RWPE1 (cell line): ENCODE measurements at places on chromosomes 6 and 20.

DNA sequence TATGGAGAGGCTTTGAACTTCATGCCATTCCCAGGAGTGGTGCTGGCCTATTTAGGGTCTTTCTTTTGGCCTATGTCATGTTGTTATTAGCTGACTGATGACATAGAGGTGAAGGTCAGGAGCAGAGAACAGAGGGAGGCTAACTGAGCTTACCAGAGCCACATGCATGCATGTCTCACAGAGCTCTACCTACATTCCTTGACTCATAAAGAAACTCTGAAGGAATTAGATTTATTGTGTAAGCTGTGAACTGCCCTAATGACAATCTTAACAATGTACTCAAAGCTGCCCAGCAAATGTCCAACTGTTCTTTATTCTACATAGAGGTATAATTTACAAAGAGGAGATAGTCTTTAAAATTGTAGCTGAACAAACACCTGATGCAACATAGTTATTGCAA lies 192.7 kb upstream of the CNR1 start:
- DNase-seq = no peak

DNA sequence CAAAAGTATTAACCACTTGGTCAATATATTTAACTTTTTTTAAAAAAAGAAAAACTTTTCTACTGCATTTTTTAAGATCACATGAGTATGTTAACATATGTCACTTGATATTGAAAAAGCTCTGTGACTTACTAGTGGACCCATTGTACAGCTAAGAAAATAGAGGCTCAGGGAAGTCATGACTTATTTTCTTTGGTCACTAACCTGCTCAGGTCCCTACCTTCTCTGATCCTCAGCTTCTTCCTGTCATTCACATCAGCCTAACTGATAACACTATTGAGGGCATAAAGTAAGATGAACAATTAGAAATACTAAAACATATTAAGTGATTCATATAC lies 19.8 kb downstream of the AGPAT4 start:
- no peak for DNase-seq

DNA sequence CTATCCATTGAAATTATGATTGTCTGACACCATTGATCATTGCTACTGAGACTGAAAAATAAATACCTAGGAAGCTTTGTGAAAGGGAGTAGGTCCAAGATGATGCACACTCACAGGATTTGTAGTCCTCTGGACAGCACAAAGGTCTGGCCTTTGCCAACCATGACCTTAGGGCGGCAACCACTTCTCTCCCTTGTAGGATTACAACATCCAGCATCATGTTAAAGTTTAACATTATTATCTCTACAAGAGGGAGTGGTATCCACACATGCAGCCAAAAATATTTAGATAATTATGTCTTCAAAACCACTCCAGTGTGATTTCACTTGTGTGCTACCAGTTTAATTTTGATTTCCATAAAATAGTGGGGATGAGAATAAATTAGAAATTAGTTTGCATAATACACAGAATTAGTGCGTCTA lies 51.1 kb upstream of the NHSL1 start:
- no peak for DNase-seq

DNA sequence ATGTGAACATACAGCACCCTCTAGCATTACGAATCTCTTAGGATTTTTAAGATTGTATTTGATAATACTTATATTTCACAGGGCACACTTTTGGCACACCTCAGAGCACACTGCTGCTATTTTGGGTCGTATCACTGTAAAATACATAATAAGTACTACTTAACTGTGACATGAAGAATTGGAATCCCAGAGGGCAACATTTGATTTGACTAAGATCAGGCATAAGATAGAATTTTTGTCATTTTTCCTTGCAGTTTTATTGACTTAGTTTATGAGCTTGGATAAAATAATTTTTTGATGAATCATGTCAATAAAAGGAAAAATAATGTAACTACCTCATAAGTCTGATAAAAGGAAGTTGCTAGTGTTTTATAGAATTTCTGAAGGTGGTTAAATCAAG lies 22.4 kb downstream of the MRS2 start:
- no peak for DNase-seq

GRCh38 chr20:50663095-50663821 lies 28.1 kb downstream of the RIPOR3 start:
- DNase-seq = peak; percentile 83

- no peak for DNase-seq
Observed at GRCh38 chr6:107221519-107221918, 106.2 kb upstream of the BEND3 start.

DNA sequence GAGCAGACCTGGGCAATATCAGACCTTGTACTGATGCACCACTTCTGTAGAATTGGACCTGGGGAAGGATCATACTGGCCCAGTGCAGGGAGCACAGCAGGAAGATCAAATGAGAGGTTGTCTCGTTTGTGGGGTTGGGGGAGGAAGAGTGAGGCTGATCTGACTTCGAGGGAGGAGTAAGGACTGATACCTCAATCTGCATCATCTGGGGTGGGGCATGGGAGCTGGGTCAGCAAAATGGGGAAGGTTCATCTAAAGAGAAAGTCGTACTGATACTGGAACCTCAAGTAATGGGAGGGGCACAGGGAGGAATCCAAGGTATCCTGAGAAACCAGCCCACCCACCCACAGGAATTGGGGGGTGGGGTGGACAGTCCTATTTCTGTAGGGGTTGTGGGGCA lies 3.7 kb downstream of the RNF39 start:
- no peak for DNase-seq

DNA sequence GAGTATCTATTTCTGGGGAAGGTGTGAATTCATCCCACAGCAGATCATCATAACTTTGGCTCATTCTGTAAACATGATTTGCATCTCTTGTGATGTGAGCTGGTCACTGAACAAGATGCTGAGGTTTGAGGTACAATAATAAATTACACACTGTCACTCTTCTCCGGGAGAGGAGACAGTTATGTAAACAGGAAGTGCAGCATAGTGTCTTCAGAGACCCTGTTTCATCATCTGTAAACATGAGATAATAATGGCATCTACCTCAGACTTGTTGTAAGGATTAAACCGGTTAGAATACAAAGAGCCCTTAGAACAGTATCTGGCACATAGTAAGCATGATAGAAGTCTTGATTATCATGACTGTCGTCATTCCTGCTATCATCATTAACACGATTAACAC lies 125.2 kb downstream of the TBC1D7 start:
- no peak for DNase-seq

GRCh38 chr20:16027686-16028085 lies 545.6 kb downstream of the KIF16B start:
- no peak for DNase-seq

GRCh38 chr20:55540013-55540412 lies 465.3 kb downstream of the CBLN4 start:
- peak; percentile 84 for DNase-seq

GRCh38 chr6:40714576-40715564 lies 127.7 kb upstream of the LRFN2 start:
- DNase-seq = no peak

DNA sequence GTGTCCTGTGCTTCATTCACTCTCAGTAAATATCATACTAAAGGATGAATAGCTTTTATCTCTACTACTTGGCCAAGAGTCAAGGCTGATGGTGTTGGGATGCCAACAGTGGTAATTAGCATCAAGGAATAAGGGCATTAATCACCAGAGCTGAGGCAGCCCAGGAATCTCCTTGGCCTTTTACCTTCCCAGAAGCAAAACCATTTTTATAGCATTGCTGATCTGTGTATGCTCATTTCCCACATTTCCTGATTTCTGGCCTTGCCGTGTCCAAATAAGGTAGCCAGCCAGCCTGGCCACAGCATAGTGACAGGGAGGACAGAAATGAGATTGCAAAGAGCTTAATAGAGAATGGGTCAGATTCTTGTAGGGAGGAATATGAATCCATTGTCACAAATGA lies 76.7 kb upstream of the FOXO3 start:
- no peak for DNase-seq

- DNase-seq = no peak
Observed at GRCh38 chr20:54698373-54698772, 223.0 kb downstream of the DOK5 start.

GRCh38 chr6:25874118-25874517 lies at the start of gene SLC17A3:
TSS of gene SLC17A3 (minus strand) at chr6:25874243. CDS start at chr6:25868387, 5,856 bp downstream.
- DNase-seq = no peak

GRCh38 chr6:138231381-138231886 lies 13.1 kb upstream of the PBOV1 start:
- DNase-seq = no peak

- DNase-seq = no peak
Observed at GRCh38 chr20:43960231-43960630, 45.6 kb downstream of the TOX2 start.
